Fibroblast of skin of left biceps (primary cell): ENCODE measurements at places on chromosomes 4 and X.

DNA sequence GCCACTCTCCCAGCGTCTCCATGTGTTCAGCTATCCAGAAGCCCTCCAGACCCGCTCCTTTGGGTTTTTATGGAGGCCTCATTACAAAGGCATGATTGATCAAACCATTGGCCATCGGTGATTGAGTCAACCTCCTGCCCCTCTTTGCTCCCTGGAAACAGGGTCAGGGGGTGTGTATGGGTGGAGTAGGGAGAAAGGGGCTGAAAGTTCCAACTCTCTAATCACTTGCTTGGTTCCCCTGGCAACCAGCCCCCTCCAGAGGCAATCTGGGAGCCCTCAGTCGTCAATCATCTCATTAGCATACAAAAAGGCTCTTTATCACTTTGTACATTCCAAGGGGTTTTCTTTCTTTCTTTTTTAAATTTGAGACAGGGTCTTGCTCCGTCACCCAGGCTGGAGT, 2.3 kb downstream of the TRIM2 start:
- no peak for DNase-seq

- DNase-seq, result no peak
Measured at GRCh38 chrX:111861605-111862004, 14.4 kb upstream of the TRPC5OS start.

GRCh38 chrX:120660637-120661036, 30.8 kb upstream of the C1GALT1C1 start:
- DNase-seq, result no peak

DNA sequence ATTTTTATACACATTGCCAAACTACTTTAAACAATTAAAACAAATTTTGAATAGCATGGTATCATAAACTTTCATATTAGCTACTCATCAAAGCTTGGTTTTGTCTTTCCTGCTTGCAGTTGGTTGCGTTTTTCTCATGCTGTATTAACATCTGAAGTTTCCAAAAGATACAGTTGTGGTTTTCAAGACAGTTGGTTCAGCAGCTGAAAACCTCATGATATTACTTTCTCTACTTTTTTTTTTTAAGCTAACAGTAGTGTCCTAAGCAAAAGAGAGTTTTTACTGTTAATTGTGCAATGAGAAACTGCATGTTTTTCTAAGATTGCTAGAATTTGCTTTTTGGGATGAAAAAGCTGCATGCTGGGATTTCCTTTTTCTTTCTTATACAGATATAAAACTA, 15.2 kb downstream of the RUFY3 start:
- DNase-seq, result no peak

DNA sequence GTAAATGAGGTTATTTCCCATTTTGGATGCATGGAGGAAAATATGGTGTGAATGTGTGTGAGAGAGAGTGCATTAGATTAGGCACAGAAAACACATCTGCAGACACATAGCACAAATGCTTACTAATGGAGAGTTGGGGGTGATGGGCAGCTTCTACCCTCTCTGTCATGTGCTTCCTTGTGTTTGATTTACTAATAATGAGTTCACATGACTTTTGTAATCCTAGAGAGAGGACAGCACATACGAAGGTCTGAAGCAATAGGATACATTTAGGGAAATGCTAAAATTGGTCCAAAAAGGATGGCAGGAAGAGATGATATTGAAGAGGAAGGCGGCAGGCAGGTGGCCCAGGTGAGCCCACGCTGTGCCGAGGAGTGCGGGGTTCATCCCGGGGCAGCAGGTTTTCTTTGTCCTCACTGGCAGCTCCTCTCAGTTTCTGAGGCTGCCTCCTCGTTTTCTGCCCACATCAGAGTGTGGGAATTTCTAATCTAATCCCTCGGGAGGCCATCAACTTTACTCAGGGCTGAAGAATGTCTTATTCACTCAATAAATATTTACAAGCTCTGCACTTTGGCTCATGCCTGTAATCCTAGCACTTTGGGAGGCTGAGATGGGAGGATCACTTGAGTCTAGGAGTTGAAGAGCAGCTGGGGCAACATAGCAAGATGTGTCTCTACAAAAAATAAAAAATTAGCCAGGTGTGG, 15.9 kb upstream of the MAP9 start:
- peak; percentile 61 for DNase-seq

DNA sequence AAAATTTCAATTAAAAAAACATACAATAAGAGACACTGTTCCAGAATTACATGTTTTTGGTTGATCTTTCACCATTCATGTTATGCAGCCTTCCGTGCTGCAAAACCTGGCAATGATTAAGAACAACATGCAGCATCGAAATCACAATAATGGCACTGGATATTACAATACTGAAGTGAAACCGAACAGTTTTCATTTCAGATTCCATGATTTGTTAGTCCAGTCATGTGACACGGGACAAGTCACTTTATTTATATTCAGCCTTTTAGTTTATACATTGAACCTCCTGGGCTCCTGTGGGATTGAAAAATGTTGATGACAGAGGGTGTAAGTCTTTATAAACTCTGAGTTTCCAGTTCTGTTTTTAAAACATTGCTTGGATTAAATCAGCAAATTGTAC, 142.5 kb upstream of the TTC29 start:
- no peak for DNase-seq

DNA sequence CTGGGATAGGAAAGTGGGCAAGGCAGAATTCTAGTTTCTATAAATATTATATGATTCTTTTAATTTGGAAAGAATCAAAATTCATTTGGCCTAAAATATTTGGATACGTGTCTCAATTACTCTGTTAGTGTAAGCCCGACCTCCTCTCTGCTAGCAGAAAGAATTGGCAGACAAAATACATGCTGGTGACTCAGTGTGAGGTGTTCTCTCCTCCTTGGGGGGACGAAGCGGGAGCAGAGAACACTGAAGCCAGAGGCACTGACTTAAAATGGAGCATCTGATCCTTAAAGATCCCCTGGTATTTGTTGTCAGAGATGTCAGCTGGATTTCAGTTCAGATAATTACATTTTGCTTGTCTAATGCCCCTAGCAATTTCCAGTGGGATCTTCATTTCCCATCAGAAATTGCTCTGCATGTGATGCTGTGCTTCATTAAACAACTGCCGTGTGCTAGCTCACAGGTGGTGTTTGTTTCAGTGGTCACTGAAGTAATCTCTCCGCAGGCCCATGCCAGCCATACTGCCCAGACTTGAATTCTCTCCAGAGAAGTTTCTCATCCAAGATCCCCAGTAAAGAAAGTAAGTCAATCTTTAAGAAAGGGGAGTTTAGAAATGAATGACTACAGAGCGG, 188.7 kb upstream of the TLL1 start:
- DNase-seq, result peak; percentile 44

DNA sequence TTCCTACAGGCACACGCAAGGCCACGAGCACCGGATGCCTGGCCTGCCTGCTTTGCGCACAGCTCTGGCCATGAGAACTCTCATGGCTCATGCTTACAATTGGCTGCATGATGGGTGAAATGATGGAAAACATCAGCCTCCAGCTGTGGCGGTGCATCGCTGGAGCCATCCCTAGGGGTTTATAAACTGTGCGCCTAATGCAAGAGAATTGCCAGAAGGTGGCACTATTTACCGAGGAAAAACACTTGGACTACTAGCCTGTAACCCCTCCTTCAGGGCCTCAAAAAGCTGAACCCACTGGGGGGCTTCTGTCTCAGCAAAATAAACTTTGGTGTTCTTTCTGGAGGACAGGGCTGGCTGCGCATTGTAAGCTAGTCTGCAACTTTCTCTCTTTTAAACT, 51.9 kb downstream of the PHKA2 start:
- peak; percentile 1 for DNase-seq

- no peak for DNase-seq
Measured at GRCh38 chr4:169420291-169420690, 149.5 kb upstream of the SH3RF1 start.

- DNase-seq, result no peak
Measured at GRCh38 chrX:118550792-118551191, 55.2 kb downstream of the DOCK11 start.

DNA sequence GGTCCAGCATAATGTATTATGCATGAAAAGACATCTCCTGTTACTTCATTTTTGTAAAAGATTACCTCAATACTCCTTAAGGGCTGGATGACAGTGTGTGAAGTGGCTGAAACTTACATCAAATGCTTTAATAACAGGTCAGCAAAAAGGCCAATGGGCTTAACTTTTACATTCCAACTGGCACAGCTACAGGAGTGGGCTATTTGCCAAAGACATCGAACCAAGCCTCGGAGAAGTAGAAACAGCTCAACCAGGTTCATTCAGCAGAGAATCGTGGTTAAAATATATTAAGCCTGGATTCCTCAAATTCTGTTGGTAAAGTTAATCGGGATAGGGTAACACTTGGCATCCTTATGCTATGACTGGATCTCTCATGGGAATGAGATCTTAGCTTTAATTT, 639.7 kb downstream of the TRIML1 start:
- peak; percentile 66 for DNase-seq

GRCh38 chr4:44675366-44675765, 2.9 kb upstream of the GUF1 start:
- no peak for DNase-seq

- no peak for DNase-seq
Measured at GRCh38 chr4:51918251-51918650, 75.3 kb downstream of the DCUN1D4 start.

DNA sequence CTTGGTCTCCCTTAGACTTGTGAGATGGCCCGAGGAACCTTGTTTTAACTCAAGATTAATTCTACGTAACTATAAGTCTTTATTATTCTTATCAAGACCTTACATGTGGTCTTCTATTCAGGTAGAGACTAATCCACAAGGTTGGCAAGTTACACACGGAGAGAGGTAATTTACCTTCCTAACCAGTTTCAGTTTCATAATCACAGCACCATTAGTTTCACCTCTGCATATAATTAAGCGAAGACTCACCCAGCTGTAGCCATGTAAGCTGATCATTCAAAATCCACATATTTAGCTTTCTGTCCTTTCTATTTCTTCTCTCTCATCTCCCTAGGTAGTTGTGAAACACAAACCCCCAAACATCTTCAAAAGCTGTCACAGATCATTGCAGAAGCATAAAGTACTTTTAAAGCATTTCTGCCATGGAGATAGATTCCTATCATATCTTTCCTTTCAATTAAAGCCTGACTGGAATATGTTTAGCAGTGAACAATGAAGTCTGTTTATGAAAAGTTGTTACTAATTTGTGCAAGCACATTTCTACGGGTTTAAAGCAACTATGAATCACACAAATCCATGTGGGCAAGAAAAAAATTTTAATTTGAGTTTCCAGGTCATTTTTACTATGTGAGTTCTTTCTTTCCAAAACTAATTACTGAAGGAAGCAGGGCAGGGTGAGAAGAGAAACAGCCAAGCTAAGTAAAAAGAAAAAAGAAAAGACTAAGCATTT, 78.5 kb downstream of the BTC start:
- DNase-seq, result no peak

DNA sequence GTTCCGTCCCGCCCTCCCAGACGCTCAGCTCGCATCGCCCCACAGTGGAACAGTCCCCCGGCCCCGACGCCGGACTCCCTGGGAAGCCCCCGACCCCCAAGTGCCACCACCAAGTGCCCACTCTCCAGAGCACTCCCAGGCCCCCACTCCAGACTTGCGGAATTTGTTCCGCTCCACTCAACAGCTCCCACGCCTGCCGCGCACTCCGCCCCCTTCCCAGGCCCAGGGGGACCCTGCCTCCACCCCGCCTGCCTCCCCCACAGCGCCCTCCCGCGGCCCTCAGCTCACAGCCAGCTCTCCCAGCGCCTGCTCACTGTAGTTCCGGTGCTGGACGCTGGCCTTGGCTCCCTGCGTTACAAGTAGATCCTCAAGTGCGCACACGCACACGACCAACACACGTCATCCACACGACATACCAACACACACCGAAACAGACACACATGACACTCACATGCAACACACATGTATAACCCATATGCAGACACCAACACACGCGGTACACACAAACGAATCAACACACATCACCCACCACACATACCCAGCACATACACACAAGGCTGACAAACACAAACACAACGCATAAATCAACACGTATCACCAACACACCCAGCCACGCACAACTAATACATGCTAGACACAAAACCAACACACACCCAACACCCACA, 8.0 kb downstream of the MSX1 start:
- DNase-seq, result no peak

DNA sequence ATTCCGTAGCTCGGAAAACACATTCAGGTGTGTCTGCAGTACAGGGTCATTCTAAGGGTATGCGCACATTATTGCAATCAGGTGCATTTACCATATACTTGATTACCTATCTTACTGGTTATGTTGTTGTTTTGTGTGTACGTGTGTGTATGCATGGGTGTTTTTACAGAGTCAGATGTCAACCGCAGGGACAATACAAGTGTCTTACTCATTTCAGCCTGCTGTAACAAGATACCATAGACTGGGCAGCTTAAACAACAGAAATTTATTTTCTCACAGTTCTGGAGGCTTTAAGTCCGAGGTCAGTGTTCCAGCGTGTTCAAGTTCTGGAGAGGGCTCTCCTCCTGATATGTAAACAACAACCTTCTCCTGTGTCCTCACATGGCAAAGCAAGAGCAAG, 316.7 kb downstream of the DMD start:
- DNase-seq, result no peak

DNA sequence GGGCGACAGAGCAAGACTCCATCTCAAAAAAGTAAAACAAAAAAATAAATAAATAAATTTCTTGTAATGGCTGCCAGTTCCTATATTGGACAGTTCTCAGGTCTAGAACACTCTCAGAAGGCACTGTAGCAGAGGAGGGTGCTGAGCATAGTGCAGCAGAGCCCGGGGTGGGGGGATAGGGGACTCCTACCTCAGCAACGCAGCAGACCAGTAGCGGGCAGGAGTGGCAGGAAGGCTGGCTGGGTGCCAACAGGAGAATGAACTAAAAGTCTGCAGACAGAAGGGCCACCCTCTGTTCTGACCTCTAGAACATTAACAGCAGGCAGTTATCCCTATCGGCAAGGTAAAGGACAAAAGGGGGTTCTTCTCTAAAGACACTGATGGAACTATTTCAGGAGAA, 20.2 kb downstream of the PDK3 start:
- no peak for DNase-seq

DNA sequence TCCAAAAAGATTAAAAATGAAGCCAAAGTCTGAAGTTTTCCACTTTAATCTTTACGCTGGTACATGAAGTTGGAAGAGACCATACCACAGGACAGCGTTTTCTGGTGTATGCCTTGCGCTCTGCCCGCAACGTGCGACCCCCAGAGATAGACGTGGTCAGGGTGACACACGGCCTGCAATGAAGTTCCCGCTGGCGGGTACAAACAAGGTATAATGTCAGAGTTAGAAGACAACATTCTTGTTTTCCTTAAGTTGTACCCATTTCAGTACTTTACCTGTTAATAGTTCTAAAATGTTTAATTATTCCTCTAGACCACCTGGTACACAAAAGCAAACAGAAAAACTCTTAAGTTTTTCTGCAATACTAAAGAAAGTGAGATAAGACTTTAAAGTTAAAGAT, 4.8 kb downstream of the HNRNPDL start:
- DNase-seq, result no peak

GRCh38 chr4:8071766-8072165, 86.8 kb downstream of the ABLIM2 start:
- DNase-seq, result no peak
